Stimulated activated CD8-positive, alpha-beta memory T cell treated with anti-CD3 and anti-CD28 coated beads, Interleukin-15, amount 100 ng/mL, for 48 hours (primary cell): ENCODE measurements at places on chromosomes 7 and 10.

DNA sequence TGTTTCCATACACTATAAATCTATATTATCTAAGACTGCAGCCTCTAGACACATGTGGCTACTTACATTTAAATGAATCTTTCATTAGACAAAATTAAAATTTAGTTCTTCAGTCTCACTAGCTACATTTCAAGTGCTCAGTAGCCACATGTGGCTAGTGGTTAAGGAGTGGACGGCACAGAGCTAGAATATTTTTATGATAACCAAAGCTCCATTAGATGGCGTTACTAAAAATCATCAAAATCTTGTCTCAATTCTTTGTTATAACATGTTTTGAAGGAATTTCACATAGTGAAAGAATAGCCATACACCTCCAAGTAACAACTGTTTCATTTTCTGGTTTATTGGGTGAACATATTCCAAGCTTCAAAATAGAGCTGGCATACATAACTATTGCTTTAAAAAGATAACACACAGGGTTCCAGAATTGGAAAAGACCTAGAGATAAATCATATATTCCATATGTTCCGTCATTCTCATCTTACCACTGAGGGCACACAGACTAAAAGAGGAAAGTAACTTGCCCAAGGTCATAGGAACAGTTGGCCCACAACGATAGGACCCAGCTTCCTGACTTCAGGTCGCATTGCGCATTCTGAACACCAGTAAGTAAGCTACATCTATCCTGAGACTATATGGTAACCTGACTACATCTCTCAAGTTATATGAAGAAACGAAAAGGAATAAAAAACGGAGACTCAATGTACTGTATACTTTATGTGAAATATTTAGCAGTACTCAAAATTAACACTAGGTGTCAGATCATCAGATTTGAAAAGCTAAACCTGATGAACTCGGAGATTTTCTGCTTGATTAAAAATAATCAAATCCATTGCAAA, 66.6 kb downstream of the CAV1 start:
- DNase-seq = no peak

GRCh38 chr7:94311515-94311914, 83.2 kb upstream of the COL1A2 start:
- no peak for DNase-seq

DNA sequence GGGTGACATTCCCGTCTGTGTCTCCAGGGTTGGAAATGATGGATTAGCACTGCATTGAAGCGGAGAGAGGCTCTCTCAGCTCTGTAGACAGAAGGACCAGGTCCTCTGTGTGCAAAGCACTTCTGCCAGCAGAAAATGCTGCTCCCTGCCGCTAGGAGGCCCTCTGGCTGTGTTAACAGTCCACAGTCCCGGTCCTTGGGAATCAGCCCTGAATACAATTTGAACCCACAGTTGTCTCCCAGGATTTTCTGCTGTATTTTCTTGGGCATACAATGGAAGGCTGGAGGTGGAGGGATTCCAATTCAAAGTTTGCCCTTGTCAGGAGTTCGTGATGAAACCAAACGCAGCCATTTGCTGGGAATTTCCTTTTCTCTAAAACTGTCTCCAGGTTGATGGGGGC, 205.2 kb downstream of the GLRX3 start:
- no peak for DNase-seq

GRCh38 chr10:3978761-3979160, 193.8 kb upstream of the KLF6 start:
- no peak for DNase-seq

DNA sequence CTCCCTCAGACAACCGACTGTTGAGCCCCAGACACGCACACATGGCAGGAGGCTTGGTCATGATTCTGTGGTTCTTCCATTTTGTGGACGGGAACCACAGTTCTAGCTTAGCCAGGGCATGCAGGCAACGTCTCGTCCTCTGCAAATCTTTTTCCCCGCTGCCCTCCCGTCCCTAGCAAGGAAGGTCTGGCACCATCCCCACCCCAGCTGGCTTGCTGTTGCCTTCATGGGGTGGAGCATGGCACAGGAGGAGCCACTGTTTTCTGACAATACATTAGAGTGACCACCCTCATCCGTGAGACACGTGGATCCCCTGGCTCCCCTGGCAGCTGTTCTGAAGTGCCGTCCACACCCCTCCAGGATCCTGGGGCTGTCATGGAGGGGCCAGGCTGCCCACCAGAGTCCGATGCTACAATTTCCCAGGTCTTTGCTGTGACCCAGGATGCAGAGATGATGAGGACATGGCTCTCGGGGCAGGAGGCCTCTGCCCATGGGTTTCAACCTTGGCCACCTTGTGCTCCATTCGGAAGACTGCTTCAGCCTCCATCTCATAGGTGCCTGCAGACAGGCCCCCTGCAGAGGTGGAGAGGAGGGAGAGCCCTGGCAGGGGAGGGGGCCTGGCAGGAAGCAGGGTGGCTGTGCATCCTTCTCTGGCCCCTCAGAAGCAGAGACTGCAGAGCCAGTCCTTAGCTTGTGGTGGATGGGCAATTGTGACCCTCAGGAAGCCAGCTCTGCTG, 233.6 kb downstream of the GLRX3 start:
- DNase-seq = no peak

DNA sequence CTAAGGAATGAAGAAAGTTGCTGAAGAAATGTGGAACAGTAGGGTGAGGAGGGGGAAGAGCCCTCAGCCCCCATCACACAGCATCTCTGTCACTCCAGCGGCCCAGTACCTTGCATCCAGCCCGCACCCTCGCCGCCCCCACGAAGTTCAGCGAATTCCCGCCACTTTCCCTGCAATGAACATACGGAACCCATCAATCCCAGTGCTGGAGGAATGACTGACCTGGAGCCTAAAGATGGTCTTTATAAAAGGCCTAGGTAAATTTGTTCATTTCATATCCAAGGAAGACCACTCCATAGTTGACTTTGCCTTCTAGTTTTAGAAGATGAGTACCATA, 779 bp upstream of the KIF5B start:
- no peak for DNase-seq

DNA sequence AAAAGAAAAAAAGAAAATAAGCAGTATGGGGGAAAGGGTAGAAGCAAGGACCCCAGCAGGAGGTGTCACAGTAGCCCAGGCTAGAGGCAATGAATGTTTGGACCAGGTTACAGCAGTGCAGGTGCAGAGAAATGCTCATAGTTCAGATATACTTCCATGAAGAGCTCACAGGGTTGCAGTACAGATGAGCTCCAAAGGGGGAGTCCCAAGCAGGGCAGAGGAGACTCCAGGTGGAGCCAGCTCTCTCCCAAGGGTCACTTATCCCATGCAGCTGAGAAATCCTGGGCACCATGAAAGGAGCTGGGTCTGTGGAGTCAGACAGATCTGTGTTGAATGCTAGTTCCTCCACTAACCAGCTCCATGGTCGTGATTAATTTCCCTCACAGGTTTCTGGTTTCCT, 174.9 kb downstream of the C7orf25 start:
- DNase-seq = no peak

DNA sequence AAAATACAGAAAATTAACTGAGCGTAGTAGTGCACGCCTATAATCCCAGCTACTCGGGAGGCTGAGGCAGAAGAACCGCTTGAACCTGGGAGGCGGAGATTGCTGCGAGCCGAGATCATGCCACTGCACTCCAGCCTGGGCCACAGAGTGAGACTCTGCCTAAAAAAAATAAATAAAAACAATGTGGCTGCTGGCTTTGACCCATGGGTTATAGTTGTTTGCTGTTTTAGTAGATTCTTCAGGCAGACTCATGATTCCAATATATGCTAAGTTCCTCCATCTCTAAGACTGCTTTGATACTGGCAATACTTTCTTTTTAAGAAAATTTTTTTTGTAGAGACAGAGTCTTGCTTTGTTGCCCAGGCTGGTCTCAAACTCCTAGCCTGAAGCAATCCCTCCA, 8.4 kb downstream of the OLAH start:
- no peak for DNase-seq

GRCh38 chr10:120409816-120410215, 47.2 kb upstream of the PLPP4 start:
- DNase-seq = no peak

DNA sequence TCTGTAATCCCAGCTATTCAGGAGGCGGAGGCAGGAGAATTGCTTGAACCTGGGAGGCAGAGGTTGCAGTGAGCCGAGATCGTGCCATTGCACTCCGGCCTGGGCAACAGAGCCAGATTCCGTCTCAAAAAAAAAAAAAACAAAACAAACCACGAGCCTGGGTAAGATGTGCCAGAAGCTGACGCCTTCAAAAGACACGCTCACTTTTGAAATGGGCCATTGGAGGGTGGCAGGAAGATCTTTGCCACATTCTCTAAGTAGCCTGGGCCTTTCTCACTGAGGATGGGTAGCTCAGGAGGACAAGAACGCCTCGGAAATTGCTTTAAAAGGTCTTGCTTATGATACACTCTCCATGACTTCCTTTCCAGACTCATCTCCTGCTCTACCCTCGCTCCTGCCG, 172.7 kb downstream of the SH3PXD2A start:
- DNase-seq = no peak

- no peak for DNase-seq
Observed at GRCh38 chr7:101995121-101995520, 177.7 kb downstream of the CUX1 start.

- DNase-seq = no peak
Observed at GRCh38 chr7:155881471-155882350, 69.4 kb upstream of the SHH start.
